Cerebellar nuclear complex (tissue), 1 donor: ENCODE measurements at places on chromosomes 6 and 20.

GRCh38 chr6:130115036-130115435 lies 96.7 kb downstream of the L3MBTL3 start:
- DNase-seq = no peak

DNA sequence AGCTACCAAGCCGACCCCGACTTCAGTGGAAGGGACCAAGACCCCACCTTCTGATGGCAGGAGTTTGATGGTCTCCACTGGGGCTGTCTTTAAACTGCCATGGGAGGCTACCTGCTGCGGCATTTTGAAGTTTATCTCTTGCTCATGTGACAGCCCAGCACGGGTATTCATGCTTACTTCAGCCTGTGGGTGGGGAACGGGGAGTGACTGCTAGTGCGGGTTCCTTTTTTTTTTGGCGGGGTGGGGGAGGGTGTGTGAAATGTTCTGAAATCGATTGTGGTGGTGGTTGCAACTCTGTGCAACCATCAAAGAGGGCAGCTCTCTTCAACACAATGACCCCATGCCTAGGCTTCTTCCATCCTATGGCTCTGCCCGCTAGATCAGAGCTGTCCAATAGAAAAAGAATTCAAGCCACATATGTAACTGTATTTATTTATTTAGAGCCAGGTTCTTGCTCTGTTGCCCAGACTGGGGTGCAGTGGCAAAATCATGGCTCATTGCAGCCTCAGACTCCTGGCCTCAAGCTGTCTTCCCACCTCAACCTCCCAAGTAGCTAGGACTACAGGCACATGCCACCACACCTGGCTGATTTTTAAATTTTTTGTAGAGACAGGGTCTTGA lies 53.7 kb downstream of the PPP1R16B start:
- no peak for DNase-seq

GRCh38 chr6:82980086-82980485 lies 85.6 kb downstream of the UBE3D start:
- DNase-seq = no peak

- no peak for DNase-seq
These were observed 124.0 kb upstream of the CARMIL1 start for GRCh38 chr6:25155211-25155610.

DNA sequence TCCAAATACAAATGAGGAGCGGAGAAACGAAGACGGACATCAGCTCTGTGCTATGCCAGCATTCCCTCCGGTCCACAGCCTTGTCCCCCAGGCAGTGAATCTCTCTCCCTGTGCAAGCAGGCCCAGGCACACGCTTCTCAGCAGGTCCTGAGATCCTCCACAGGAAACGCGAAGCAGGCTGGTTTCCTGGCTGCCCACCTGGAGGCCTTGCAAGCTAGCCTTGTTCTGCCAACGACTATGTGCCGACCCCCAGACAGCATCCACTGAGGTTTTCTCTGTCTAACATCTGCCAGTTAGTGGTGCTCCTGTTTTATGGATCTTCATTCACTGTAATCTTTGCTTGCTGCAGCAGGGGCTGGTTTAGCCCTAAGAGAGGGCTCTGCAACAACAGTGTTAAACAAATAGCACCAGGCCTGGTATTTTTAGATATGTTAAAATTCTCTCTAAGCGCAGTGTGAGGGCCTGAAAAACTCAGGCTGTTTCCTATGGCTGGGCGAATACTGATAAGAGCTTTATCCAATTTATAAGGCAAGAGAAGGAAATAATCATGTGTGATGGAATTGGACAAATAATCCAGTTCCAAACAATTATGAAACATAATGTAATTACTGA lies 386.0 kb upstream of the ARID1B start:
- no peak for DNase-seq

DNA sequence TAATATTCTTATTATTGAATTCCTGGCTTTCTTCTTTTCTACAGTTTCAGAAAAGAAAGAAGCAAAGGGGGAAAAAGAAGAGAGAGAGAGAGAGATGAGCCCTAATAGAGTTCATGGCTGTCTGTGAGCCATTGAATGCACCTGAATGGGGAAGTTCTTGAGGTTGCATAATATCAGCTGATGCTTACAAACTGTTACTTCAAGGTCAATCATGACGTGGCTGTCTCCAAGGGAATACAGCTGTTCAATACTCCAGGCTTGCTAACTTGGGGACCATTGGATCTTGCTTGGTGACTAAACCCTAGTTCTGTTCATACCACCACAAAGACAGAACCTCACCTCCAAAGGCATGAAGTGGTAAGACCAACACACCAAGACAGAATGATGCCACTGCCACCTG lies 180.4 kb downstream of the ADGRG6 start:
- no peak for DNase-seq

DNA sequence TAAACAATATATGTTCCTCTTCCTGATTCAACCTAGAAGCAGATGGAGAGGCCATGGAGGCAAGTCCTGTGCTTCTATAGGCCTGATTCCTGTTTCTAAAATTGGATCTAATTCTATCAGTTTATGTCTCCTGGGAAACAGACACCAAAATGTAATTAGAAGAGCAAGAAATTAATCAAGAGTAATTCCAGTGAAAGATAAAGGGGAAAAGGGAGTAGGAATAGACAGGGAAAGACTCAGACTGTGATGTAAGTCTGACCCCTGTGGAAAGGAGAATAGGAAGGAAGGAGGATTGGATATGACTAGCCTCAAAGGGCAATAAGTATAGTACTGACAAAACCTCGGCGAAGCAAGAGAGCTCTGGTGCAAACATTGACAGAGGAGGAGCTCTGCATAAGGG lies 33.9 kb upstream of the FBXO30 start:
- no peak for DNase-seq

- no peak for DNase-seq
These were observed 25.3 kb upstream of the TMEM217 start for GRCh38 chr6:37283268-37283667.

- no peak for DNase-seq
These were observed 22.1 kb downstream of the GJA10 start for GRCh38 chr6:89916136-89916920.

GRCh38 chr6:146872426-146872785 lies 273.6 kb downstream of the ADGB start:
- DNase-seq = no peak

- no peak for DNase-seq
These were observed 43.4 kb upstream of the SIRPG start for GRCh38 chr20:1700990-1701389.

DNA sequence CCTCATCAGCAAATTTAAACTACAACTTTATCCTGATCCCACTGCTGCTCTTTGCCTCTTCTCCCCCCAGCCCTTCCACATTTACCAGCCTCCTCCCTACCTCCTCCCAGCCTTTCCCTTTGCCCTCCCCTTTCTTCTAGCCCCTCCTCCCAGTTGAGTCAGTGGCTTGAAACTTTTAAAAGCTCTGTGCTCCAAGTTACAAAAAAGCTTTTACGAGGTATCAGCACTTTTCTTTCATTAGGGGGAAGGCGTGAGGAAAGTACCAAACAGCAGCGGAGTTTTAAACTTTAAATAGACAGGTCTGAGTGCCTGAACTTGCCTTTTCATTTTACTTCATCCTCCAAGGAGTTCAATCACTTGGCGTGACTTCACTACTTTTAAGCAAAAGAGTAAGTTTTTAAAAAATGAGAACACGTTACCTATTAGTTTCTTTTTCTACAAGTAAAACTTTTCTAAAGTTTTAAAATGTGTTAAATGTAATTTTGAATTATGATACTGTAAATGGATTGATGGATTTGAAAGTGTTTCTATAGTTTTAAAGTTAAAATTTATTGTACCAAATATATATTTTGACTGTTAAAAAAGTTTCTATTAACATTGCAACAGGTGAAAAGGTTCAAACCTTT lies at the start of gene GJA1:
Gene GJA1 (plus strand): TSS at position 203 of the 626 bp plus-strand sequence. CDS start 11,202 bp downstream, outside the sequence.
- DNase-seq = no peak

DNA sequence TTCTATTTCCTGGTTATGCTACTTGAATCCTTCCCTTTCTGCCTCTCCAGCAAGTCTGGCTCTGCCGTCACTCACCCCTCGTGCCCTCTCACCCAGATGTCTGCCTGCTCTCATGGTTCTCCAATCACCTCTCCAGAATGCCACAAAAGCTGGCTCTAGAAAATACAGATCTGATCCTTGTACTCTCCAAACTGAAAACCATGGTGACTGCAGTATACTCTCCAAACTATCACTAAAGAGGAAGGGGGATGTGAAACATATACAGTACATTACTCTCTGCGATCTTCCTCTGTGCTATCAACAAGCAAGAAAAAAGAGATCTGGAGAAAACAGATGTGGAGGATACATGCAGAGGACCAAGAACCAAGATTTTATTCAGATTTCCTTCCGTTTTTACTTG lies 91.1 kb downstream of the ATXN1 start:
- DNase-seq = no peak

DNA sequence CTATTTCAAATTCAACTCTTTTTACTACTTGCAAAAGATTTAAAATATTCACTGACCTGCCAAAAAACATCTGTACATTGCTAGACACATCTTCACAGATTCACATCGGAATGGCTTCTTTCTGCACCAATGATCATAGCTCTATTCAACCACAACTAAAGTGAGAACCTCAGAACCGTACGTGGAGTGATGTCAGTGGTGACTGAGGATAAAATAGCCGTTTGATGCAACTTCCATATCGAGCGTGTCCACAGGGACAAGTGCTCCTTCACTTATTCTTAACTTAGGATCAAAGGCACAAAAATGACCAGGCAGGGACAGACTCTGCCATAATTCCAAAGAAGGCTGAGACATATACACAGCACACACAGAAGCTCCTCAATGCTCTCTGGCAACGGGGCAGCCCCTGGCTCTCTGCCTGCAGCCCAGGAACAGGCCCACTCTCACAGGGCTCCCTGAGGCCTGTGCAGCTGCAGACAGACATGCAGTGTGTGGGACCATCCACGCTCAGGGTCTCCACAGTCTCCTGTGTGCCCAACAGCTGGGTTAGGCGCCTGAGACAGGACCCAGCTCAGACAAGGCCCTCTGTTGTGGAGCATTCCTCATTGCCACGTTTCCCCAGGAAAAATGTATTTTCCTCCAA lies 22.8 kb downstream of the FYN start:
- no peak for DNase-seq

- no peak for DNase-seq
These were observed 560.5 kb upstream of the PTCHD4 start for GRCh38 chr6:48671505-48671904.

DNA sequence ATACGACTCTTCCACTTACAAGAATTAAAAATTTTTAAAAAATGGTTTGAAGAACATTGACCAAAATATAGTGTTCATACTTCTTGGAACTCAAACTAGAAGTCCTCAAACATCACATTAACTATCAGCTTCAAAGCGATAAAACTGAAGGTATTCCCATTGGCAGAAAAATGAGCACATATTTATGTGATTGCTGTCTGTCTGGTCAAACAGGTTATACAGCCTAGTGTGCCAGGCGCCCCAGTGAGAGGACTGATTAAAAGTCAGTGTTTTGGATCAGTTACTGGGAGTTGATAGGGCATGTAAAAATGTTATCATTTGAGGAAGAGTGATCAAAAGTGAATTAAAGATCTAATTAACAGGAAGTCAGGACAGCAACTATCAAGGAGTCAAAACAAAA lies 738.8 kb downstream of the HDGFL1 start:
- no peak for DNase-seq

GRCh38 chr6:35587167-35587566 lies 74.5 kb upstream of the TULP1 start:
- no peak for DNase-seq

- no peak for DNase-seq
These were observed 621 bp downstream of the NOL7 start for GRCh38 chr6:13615792-13616120.

GRCh38 chr6:166830185-166830890 lies 126.0 kb downstream of the RNASET2 start:
- DNase-seq = no peak

DNA sequence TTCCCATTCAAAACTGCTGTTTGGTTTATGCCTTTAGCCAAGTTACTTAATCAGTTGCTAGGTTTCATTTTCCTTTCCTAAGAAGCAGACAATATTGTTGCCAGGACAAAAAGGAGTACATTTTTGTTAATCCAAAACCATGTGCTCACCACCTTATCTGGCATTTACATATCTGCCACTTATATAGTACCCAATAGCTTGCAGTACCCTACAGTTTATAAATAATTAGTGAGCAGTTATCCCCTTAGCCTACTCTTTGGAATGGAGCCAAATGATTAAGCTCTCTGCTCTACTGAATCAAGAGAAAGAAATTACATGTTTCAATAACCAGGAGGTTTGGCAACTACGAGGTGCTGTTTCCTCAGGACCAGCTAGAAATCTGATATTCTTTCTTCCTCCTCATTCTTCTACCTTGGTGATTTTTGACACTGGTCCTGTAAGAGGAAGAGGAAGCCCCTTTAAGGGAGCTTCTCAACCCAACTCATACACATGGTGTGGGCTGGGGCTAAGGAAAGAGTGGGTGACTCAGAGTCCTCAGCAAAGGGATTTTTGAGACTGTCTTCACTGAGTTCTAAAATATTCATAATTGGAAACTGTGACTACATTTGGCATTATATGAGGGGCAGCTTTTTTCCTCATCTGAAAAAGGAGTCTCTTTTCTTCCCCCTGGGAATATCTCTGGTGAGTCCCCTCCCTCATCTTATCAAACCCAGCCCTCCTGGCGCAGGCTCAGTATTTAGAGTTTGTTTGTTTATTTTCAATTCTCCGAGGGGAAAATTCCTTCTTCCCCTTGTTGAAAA lies 1.5 kb downstream of the ZNFX1 start:
- no peak for DNase-seq

DNA sequence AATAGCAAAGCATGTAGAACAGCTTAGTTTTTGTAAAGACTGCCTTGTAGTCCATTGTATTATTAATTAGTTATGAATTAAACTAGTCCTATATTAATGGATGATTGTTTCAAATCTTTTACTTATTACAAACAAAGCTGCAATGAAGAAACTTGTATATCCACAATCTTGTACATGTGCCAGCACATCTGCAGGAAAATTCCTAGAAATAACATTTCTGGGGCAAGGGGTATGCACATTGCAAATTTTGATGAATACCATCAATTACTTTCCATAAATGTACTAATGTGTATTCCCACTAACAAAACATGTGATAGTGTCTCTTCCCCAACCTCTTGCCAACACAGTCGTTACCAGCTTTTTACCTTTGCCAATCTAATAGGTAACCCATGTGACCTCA lies 73.6 kb upstream of the AKAP12 start:
- no peak for DNase-seq

DNA sequence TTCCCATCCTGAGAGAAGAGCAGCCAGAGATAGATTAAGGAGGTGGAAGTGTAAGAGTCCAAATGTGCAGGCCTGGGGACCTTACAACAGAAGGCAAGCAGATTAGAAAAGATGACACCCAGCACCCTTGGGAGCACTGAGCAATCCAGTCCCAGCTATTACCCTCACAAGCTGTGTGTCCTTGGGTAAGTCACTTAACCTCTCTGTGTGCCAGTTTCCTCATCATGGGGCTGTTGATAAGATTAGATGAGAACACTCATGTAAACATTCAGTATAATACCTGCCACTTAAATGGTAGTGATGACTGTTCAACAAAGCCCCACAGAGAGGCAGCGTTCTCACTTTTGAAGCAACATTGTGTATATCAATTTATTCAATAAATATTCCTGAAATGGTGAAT lies 114.8 kb upstream of the CST7 start:
- DNase-seq = no peak

- no peak for DNase-seq
These were observed 31.4 kb downstream of the RGS17 start for GRCh38 chr6:153099636-153100035.

GRCh38 chr20:24633026-24633425 lies 163.6 kb downstream of the SYNDIG1 start:
- no peak for DNase-seq

GRCh38 chr6:117928833-117929232 lies 21.8 kb downstream of the SLC35F1 start:
- no peak for DNase-seq
